ENCODE measurements at places on chromosomes 11 and 22.

DNA sequence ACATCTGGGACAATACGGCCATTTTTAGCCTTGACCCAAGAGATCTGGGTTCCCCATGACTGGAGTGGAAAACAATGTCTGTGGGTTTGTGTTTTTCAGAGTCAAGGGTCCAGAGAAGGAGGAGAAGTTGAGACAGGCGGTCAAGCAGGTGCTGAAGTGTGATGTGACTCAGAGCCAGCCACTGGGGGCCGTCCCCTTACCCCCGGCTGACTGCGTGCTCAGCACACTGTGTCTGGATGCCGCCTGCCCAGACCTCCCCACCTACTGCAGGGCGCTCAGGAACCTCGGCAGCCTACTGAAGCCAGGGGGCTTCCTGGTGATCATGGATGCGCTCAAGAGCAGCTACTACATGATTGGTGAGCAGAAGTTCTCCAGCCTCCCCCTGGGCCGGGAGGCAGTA lies 15.7 kb downstream of the NNMT start:
- DNase-seq: no peak

DNA sequence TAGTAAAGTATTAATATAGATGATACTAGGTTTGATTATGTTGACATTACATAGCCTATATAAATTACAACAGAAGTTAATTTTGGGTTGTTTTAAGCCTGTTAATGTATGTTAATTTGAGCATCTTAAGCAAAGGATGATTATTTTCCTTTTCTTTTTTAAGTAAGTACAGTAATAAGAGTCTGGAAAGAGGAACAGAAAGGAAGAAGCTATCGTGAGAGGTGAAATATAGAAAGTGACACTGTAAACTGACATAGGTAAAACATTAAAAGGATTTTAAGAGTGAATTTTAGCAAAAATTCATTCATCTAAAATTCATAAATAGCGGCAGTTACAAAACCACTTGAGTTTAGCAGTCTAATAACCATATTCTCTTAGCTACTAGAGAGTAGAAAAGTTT lies 45.5 kb downstream of the FAR1 start:
- DNase-seq: no peak

DNA sequence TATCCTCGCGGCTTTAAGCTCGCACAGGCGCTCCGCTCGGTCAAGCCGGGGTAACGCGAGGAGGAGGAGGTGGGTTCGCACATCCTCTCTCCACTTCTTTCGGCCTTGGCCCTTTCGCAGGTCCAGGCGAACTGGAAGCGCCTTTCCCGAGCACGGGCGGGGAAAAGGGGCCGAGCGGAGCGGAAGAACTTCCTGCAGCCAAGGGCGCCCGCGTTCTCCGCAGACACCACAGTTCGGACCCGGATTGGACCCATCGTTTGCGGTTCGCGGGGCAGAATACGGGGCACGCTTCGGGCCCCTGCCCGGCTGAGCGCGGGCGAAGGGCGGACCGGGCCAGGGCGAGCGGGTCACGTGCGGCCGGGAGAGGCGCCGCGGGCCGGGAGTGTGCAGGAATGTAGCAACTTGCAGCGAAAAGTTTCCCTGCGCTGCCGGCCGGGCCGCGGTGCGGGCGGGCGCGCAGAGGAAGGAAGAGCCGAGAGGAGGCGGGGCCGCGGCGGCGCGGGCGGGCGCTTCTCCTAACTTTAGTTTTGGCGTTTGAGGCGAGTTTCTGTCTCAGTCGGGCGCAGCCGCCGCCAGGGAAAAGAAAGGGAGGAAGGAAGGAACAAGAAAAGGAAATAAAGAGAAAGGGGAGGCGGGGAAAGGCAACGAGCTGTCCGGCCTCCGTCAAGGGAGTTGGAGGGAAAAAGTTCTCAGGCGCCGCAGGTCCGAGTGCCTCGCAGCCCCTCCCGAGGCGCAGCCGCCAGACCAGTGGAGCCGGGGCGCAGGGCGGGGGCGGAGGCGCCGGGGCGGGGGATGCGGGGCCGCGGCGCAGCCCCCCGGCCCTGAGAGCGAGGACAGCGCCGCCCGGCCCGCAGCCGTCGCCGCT lies at the start of gene YAP1:
Gene YAP1, plus strand, starts transcription at position 552 of the 865 bp plus-strand sequence. CDS start 402 bp downstream, outside the sequence.
- DNase-seq: peak; percentile 95

- DNase-seq: peak; percentile 79
These were observed 3.3 kb downstream of the FGF19 start for GRCh38 chr11:69700278-69701140.

- peak; percentile 78 for DNase-seq
These were observed 29.1 kb upstream of the TXNRD2 start for GRCh38 chr22:19970479-19971275.

DNA sequence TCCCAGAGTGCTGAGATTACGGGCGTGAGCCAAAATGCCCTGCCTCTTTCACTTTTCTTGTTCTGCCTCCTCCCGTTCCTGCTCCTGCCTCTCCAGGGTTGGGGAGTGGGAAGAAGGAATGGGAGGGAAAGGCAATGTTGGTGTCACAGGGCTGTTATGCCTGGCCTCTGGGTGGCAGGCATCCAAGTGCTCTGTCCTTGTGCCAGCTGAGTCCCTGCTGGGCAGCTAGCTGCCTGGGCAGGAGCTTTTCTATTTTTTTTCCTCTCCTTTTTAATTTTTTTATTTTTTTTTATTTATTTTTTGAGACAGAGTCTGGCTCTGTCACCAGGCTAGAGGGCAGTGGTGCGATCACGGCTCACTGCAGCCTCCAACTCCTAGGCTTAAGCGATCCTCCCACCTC lies 4.1 kb upstream of the SAC3D1 start:
- DNase-seq: no peak

DNA sequence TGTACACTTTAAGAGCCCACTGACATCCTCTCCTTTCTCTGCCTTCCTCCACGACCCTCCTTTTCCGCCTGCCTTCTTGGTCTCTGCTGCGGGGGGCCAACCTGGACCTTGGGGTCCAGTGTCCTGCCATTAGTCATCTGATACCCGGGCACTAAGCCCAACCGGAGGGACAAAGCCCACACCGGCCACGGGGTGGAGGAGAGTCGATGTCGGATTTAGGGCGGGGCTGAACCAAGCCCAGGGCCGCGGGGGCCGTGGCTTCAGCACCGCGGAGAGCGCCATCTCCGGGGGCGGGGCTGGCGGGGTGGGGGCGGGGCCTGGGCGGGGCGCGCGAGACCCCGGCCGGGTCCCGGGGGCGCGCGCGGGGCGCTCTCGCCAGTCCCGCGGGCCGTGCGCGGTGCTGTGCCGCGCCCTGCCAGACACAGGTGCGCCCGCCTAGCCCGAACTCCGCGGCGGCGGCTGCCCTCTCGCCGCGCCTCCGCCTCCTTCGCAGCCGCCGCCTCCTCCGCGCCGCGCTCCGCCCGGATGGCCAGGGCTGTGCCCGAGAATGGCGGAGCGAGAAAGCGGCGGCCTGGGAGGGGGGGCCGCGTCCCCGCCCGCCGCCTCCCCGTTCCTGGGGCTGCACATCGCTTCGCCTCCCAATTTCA lies at the start of gene MAPK8IP1:
Gene MAPK8IP1, plus strand, starts transcription at position 378 of the 647 bp plus-strand sequence. Its CDS starts 170 bp downstream, at position 548.
- peak; percentile 65 for DNase-seq

DNA sequence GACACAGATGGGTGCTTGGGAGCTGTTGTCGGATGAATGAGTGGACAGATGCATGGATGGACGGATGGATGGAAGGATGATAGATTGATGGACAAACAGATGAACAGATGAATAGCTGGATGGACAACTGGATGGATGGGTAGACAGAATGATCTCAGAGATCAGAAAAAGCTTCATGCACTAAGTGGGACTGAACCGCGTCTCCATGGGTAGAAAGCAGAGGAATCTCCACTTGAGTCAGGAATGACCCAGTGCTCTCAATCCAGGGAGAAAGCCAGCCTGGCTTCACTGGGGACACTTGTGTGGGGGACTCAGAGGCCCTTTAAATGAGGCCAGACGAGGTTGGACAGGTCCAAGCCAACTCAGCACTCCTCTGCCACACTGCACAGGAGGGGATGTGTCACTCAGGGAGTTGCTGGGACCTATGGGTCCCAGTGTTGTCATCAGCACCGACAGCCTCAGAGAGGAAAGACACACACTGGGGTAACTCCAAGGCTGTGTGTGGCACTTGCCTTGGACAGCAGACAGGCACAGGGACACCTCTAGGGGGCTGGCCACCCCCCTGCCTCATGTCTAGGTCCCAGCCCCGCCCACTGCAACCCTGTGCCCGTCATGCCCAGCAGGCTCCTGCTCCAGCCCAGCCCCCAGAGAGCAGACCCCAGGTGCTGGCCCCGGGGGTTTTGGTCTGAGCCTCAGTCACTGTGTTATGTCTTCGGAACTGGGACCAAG lies 5.6 kb downstream of the IGLL5 start:
- DNase-seq: no peak

DNA sequence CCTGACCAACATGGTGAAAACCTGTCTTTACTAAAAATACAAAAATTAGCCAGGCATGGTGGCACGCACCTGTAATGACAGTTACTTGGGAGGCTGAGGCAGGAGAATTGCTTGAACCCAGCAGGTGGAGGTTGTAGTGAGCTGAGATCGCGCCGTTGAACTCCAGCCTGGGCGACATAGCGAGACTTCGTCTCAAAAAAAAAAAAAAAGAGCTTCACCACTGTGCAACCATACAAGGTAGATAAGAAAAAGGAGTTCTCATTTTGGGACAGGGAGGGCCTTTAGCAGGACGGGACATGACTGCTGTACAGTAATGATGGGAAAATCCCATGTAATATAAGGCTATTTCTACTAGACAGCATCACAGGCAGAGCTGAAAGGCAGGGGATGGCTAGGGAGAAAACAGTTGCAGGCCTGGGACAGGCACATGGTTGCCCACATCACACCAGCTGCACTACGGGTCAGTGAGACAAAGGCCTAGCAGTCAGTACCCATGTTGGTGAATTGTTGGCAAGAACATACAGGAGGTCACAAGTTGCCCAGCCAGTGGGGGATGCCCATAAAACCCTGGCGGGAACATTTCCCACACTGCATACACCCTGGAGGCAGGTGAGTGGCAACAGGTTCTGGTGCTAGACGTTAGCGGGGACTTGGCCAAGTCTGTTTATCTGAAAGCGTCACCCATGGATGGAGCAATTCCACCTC lies 5.4 kb downstream of the TANGO2 start:
- DNase-seq: no peak

GRCh38 chr11:26319906-26320305 lies 12.0 kb upstream of the ANO3 start:
- no peak for DNase-seq

GRCh38 chr11:78248903-78249302 lies 60.2 kb downstream of the USP35 start:
- DNase-seq: no peak

DNA sequence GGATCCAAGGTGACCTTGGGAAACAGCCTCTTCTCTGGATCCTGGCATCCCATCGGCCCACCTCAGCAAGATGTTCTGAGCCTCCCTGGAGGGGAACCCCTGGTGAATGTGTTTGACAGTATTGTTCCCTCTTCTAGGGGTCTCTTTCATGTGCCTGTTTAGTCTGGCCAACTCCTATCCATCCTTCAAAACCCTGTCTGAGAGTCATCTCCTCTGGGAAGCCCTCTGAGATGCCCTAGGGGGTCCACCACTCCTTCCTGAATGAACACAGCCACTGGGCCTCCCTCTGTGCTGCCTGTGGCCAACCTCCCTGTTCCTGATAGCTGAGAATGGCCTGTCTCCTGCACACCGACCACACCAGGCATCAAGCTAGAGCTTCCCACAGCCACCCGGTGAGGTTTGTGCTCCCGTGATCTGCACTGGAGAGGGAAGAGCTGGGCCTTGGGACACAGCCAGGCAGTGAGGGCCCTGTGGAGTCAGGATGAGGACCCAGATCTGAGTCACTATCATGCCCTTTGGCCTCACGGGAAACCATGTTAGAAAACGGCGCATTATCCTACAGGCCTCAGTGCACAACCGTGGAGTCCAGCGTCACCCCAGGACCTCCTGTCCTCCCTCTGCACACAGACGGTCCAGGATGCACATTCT lies 8.8 kb downstream of the WNT7B start:
- no peak for DNase-seq

DNA sequence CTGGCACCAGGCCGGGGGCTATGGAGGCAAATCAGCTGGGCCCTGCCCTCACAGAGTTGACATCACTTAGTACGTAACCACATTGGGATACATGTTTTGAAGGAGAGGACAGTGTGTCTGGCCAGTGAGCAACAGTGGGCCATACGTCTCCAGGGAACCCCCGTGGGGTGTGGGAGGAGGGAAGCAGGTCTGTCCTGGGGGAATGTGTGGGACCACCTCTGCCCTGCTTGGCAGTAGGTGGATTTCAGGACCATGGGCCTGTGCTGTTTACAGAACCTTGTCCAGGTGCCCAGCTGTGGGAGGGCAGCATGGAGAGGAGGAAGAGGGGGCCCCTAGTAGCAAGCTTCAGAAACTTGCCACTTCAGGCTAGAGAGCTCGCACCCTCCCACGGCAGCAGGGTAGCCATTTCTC lies 21.0 kb downstream of the P2RY2 start:
- DNase-seq: peak; percentile 21

GRCh38 chr11:117828611-117829368 lies 4.2 kb upstream of the FXYD2 start:
- DNase-seq: no peak

DNA sequence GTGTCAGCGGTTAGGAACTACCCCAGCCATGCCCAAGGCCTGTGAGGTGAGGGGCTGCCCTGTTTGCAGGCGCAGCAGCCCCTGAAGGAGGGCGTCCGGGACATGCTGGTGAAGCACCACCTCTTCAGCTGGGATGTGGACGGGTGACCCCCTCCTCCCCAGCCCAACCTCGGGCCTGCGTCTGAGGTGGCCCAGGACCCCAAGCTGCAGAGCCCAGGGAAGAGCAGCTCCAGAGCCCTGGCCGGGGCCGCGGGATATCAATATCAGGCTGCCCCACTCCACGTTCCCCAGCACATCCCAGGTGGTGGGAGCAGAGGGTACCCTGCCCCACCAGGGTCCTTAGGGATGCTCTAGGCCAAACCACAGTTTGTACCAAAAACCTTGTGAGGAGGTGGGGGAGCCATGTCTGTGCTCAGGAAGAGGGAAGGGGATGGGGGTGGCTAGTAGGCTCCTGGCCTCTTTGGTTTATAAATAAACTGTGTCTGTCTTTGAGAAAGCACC lies 39.3 kb downstream of the SGSM3 start:
- DNase-seq: no peak

DNA sequence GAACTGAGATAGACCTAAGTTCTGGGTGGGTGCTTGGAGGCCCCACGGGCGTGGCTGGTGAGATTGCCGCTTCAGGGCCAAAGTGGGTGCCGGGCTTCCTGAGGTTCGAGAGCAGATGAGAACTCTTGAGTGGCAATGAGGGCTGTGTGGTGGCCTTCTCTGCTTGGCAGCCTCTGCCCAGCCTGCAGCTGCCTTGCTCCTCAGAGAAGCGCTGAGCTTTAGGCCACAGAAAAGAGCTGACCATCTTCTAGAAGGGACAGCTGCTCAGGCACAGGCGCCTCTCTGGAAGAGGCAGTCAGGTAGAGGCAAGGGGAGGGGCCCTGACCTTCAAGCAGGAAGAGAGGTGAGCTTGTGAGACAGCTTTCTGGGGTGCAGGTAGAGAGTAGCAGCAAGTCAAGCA lies 72.8 kb downstream of the MED15 start:
- DNase-seq: no peak

GRCh38 chr11:76096552-76096951 lies 109.8 kb downstream of the WNT11 start:
- DNase-seq: no peak

DNA sequence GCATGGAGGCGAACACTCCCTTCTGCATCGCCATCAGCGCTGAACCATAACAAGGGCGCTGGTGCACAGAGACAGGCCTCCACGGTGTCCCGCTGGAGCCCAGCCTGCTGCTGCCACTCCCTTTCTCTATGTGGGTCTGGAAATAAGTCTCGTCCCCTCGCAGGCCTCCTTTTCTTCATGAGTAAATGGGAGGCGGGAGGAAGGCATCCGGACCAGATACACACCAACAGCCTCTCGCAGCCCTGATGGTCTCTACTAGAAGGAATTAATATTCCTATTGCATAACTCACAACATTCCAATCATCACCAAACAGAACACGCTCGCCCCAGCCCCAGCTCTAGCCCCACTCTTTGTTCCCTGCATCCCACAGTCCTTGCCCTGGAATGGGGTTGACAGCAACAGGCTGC lies 14.9 kb downstream of the RASD2 start:
- no peak for DNase-seq
